MG63 (cell line): ENCODE measurements at places on chromosomes 16 and 17. TPM values are rescaled to one million over a fixed set of nuclear protein-coding genes. Genes with fewer than 3 reads are reported as not detected.

JUP gene
- 6.4 and 10.5 TPM in 2 replicates for total RNA-seq

CDIP1 gene
- total RNA-seq, result 4.0 and 8.8 TPM in 2 replicates

NPIPA2 gene
- total RNA-seq, result 0.43 TPM in 1 of 2 replicates, not detected in the other

CD300LF gene
- total RNA-seq, result not detected in 2 replicates

PARD6A gene
- 0.89 and 1.5 TPM in 2 replicates for total RNA-seq

TNFRSF12A gene
- 541 and 602 TPM in 2 replicates for total RNA-seq

ABCA10 gene
- total RNA-seq, result 0.07 and 0.59 TPM in 2 replicates

RSKR gene
- total RNA-seq, result 0.79 and 1.3 TPM in 2 replicates

BMERB1 gene
- total RNA-seq, result 8.3 and 16.9 TPM in 2 replicates

VTN gene
- total RNA-seq, result 3.3 TPM in 1 of 2 replicates, not detected in the other

MYBBP1A gene
- 34.0 and 63.2 TPM in 2 replicates for total RNA-seq

TRAPPC1 gene
- 3.8 and 4.5 TPM in 2 replicates for total RNA-seq

PYDC1 gene
- total RNA-seq, result not detected in 2 replicates

C17orf113 gene
- total RNA-seq, result 0.05 TPM in 1 of 2 replicates, not detected in the other

ITGAL gene
- not detected in 2 replicates for total RNA-seq

GNGT2 gene
- total RNA-seq, result not detected in 2 replicates
